Body of pancreas (tissue), 4 donors: ENCODE measurements at places on chromosomes 1 and 21. TPM values are rescaled to one million over a fixed set of nuclear protein-coding genes. Genes with fewer than 3 reads are reported as not detected.

DNA sequence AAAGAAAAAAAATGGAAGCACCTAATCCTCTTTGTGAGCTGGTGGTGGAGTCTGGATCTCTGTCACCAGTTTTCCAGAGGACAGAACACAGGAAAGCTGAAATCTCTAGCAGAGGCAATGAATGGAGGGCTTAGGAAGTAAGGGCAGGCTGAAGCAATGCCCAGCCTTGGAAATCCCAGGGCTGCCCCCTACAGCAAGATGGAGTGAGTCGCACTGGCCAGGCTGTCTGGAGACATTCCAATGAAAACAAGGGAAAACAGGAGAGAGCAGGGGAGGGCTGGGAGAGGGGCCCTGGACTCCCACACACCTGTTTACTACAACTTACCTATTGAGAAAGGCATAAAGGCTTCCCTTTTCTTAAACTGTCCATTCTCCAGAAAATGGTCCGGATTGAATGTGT is 25.9 kb downstream of the CYP2J2 start:
- DNase-seq, result no peak

GRCh38 chr1:161082996-161083747 is 6.2 kb downstream of the NECTIN4 start:
- DNase-seq, result peak; percentile 86

- no peak for DNase-seq
These were observed 43.0 kb upstream of the RXRG start for GRCh38 chr1:165487921-165488320.

- DNase-seq, result no peak
These were observed 35.6 kb upstream of the ERG start for GRCh38 chr21:38533887-38534286.

Gene ENAH
- total RNA-seq, result 28.8 TPM
